Activated CD4-positive, alpha-beta T cell treated with anti-CD3 and anti-CD28 coated beads, Interleukin-2, amount 50 U/mL, for 48 hours (primary cell): ENCODE measurements at places on chromosomes 16 and 17.

DNA sequence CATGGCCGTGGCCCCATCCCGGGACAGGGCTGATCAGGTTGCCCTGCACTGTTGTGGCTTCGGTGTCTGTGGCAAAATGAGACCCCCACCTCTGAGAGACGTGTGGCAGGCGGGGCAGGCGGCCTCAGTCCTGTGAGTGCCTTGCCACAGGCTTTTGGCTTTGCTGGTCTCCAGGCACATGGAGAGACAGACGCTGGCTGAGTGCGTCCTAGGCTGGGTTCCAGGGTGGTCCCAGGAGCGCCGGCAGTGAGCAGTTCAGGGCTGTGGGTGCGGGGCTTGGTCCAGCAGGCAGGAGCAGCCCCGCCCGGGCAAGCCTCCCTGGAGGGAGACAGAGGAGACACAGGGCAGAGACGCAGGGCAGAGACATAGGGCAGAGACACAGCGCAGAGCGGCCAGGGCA lies 29.2 kb downstream of the SOX8 start:
- no peak for DNase-seq

GRCh38 chr16:57649443-57649751 lies 18.7 kb upstream of the ADGRG3 start:
- no peak for DNase-seq

DNA sequence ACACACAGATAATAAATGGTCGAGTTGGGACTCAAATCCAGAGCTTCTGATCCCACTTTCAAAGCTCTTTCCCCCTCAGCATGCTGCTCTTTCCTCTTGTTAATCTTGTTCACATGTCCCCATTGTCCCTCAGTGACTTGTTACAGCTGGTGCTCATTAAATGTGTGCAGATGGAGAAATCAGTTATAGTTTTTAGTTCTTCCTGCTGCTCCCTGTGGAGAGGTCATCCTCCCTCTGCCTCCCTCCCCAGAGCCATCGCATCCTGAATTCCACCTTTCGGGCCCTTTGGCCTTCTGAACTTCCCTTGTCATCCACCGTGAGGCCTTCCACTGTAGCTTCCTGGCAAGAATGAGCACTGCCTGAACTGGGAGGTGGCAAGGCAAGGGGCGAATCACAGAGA lies 179.6 kb downstream of the WSCD1 start:
- DNase-seq = no peak

DNA sequence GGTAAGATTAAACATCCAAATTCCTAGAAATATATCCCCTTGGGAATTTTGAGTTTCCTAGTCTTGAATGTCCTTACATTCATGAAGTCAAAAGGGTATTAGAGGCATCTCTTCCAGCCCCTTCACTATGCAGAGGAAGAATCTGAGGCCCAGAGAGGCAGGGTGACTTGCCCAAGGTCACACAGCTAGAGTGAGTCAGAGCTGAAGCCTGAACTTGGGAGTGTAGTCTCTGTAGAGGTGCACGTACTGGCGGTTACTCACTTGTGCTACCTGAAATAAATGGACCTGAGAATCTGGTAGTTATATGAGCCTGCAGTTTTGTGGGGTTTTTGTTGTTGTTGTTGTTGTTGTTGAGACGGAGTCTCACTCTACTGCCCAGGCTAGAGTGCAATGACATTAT lies 164.0 kb downstream of the XYLT1 start:
- no peak for DNase-seq

- DNase-seq = no peak
These were observed 746.4 kb downstream of the CDH11 start for GRCh38 chr16:64375391-64375980.

- no peak for DNase-seq
These were observed 337.8 kb upstream of the CDH5 start for GRCh38 chr16:66028510-66029216.

- DNase-seq = no peak
These were observed 10.8 kb downstream of the SSH2 start for GRCh38 chr17:29918922-29919856.

DNA sequence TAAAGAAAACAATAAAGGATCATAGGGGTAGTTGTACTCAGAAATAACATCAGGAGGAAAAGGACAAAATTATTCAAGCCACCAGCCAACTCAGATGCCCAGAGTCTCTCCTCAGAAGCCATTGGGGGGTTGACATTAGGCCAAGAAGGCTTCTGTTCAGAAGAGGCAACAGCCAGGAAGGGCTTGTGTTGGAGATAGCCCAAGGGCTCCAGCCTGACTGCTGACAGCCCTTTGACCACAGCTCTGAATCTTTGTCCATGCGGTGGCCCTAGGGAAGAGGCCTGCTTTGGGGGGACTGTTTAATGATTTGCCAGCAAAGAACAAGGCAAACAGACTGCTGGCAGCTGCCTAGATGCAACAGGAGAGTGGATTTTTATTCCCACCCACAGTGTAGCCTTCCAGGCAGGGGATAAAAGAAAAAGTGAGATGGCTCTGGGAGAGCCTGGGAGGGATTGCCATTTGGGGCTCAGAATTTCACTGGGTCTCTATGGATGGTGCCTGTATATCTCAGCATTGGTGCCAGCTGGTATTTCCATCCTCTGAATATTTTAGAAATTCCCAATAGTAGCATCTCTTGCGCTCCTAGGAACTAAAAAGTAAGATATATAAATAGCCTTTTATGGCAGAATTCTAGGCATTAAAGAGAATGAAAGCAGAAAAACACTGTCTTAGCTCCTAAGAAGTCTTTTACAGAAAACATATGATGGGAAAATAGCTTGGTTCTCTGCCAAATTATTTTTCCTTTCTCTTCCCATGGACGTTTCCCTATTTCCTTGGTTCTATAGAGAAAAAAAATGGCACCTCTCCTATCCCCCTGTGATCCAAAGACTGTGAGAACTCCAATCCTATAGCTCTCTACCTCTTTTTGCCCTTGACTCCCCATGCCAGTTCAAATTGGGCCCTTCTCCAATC lies 29.4 kb upstream of the SUPT4H1 start:
- no peak for DNase-seq

DNA sequence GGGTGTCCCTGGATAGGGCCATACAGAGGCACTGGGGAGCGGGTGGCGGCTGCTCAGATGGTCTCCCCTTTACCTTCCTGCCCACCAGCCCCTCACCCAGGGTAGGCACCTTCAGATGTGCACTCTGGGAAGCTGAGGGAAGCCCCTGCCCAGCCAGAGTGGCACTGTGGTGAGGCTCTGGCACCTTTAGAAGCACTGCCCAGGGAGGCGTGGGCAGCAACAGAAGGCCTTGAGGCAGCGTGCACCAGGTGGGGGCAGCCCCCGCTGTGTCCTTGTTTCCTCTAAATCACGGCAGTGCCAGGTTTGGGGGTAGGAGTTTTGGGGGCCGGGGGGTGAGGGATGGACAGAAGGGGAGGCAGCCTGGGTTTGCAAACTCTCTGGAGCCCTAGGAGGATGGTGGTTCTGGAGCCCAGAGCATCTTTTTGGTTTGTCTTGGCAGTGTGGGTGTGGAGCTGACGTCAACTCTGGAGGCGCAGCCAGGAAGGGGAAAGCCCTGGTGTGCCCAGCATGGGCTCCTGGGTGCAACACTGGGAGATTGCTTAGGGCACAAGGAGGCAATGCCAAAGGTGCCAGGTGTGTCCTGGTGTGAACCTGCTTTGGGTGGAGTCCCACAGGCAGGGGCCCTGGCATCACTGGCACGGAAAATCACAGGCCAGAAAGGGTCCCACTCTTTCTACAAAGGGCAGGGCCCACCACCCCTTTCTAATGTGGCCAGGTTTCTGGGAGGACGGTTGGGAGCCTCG lies 23.1 kb upstream of the CDC42EP4 start:
- peak; percentile 10 for DNase-seq

- DNase-seq = no peak
These were observed 60.6 kb downstream of the AIPL1 start for GRCh38 chr17:6374271-6374691.

- DNase-seq = peak; percentile 58
These were observed at the start of gene TRPV2 for GRCh38 chr17:16415031-16415924. Gene TRPV2, plus strand, starts transcription at chr17:16415571. Its CDS starts 2,098 bp downstream, at chr17:16417669.

GRCh38 chr17:57442401-57442823 lies 186.1 kb downstream of the MSI2 start:
- no peak for DNase-seq

- no peak for DNase-seq
These were observed 35.2 kb downstream of the GJC1 start for GRCh38 chr17:44794851-44795413.

GRCh38 chr16:81035975-81036750 lies 521 bp downstream of the ATMIN start:
- DNase-seq = peak; percentile 51

- DNase-seq = no peak
These were observed 61.3 kb upstream of the FAM20A start for GRCh38 chr17:68662479-68662878.

DNA sequence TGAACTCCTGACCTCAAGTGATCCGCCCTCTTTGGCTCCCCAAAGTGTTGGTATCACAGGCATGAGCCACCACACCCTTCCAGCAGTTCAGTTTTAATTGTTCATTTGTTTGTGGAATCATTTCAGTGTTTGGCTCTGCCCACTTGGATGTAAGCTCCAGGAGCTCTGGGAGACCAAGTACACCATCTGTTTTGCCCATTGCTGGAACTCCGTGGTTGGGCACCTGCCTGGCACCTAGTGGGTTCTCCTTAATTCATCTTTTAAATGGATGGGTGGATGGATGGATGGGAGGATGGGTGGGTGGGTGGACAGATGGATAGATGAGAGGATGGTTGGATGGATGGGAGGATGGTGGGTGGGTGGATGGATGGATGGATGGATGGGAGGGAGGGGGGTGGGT lies 953 bp upstream of the NECAB2 start:
- no peak for DNase-seq

GRCh38 chr17:68840073-68840472 lies 115.1 kb downstream of the ABCA8 start:
- DNase-seq = no peak

DNA sequence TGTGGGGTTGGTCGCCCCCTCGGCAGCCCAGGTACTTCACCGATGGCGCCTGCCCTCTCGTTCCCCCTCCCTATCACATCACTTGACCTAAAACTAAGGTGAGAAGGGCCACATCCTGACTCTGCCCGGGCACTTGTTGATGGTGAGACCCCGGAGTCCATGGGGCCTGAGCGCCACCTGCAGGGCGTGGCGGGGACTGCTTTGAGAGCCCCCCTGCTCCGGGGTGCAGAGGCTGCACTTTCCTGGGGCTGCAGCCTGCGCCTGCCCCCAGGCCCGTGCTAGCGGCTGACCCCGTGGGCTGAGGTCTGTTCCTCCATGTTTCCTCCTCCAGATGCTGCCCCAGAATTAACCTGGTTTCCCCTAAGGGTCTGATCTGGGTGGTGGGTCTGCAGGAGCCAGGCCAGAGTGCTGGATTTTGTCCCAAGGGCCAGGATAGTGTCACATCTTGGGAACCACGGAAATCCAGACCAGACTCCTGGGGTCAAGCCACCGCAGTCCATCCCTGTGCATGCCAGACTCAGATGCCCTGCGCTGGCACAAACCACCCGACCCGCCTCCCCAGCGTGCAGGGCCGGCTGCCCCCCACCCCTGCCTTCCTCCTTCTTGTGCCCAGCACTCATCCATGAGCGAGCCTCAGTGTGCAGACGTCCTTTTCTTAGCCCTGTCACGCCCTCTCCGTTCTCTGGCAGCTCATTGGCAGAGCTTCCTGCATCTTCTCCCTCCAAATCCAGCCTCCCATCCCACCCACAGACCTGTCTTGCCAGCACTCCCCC lies 2.7 kb downstream of the NDUFAF8 start:
- DNase-seq = peak; percentile 72

GRCh38 chr17:80198144-80198661 lies 21.9 kb downstream of the SGSH start:
- no peak for DNase-seq

DNA sequence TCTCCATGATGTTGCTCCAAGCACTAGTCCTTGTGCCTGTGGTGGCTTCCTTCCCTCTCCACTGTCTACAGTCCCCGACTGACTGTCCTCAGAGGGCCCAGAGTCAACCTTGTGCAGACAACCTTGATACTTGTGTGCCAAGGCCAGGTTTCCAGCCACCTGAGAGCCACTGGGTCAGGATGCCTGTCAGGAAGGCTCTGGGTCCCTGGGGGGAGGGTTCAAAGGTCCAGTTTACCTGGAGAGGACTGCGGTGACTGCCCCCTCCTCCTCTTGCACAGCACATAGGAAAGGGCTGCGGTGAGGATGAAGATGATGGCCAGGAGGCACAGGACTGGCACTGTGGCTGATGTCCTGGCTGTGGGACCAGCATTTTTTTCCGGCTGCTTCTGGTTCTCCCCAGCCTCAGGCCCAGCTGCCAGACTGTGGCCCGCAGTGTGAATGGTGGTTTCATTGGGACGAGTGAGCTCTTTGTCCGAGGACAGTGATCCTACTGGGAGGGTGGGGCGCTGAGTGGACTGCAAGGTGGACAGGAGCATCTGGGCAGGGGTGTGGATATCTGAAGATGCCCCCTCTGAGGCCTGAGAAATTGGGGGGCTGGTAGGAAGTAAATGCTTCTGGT lies 3.7 kb downstream of the MED11 start:
- no peak for DNase-seq

DNA sequence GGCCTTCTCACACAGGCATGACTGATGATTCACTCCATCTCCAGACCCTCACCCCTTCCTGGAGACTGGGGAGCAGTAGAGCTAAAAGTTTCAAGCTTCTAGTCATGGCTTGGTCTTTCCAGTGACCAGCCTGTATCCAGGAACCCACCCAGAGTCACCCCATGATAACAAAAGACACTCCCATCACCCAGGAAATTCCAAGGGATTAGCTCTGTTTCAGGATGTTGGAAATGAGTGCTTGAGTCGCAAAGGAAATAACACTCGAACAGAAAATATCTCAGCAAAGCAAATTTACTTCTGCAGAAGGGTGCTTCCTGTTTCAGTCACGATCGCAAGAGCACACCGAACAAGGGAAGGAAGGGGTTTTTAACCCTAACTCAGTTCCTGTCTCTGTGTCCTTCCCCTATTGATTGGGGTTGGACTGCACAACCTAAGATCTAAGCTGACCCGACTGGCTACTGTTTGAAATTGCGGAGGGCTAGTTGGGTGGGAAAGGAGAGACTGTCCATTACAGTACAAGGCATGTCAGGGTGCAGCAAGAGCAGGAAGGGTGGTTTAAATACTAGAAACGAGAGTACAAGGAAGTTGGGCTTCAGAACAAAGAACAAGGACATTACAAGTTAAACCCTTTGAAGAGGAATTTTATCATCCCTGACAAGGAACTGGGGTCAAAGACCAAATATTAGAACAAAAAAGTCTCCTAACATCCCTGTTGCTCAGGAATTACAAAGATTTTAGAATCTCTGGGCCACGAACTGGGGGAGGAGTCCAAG lies 224.4 kb upstream of the CACNG5 start:
- DNase-seq = no peak

- DNase-seq = no peak
These were observed 58.3 kb upstream of the ARHGAP44 start for GRCh38 chr17:12730931-12731521.
